ENCODE measurements at places on chromosomes 5 and 9.

DNA sequence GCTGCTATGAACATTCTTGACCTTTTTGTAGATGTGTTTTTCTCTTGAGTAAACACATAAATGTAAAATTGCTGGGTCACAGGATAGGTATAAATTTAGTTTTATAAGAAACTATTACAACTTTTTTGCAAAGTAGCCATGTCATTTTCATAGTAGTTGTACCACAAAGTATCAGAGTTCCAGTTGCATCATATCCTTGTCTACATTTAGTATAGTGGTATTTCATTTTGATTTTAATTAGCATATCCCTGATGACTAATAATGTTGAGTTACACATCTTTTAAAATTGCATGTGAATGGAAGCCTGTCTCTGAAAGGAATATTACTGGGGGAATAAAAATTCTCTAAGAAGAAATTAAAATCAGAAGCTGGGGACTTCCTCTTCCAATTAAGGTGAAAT, 85.4 kb downstream of the TMEM161B start:
- DNase-seq, result no peak

GRCh38 chr9:92723299-92723625, 41.4 kb downstream of the BICD2 start:
- no peak for DNase-seq

- DNase-seq, result no peak
Observed at GRCh38 chr5:94240596-94240992, 377.8 kb downstream of the KIAA0825 start.

DNA sequence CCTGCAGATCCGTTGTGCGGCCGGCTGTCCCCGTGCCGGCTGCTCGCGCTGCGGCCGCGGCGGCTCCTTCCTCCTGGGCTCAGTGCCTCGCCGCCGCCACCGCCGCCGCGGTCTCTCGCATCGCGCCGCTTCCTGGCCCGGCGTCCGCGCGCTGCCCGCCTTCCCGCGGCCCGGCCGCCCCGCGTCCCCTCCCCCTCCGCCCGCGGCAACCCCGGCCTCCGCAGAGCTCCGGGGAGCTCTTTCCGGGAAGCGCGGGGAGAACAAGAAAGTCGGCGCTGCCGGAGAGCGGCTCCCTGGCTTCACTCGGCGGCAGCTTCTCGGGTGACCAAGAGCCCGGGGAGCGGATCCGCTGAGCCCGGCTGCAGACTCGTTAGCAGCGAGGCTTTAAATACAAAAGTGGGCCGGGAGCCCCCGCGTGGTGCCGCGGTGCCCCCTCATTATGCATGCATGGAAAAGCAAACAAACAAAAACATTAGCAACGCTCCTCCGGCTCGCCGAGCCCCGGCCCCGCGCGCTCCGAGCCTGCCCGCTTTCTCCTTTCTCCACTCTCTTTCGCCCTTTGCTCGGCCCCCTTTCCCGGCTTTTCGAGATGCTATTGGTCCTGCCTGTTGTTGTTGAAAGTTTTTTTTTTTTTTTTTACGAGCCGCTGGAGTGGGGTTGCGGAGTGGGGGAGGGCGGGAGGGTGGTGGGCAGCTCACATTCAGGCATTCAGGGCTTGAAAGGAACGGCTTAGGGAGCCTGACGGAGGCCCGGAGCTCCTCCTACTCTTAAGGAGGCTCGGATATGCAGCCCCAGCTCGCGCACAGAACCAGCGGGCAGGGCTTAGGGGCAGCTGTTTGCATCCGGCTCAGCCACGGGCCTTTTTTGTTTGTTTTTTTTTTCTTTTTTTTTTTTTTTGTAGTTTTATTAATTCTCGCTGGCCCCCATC, at the start of gene GAS1:
TSS of gene GAS1 (minus strand) at position 361 of the 928 bp plus-strand sequence. CDS start 727 bp downstream, outside the sequence.
- DNase-seq, result peak; percentile 96

DNA sequence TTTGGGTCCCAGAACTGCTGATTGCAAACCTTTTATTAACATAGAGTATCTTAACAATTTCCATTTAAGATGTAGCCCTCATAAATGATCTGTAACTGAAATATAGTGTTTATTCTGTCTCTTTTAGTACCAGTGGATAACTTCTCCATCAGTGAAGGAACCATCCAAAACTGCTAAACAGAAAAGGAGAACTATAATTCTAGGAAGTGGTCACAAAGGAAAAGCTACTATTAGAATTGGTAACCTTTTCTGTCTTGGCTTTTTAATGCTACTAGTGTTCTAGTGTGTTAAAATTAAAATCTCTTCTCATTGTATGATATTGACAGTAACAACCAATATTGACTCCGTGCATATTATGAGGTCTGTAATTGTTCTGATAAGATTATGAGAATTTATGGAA, 12.8 kb downstream of the CEP78 start:
- DNase-seq, result no peak

DNA sequence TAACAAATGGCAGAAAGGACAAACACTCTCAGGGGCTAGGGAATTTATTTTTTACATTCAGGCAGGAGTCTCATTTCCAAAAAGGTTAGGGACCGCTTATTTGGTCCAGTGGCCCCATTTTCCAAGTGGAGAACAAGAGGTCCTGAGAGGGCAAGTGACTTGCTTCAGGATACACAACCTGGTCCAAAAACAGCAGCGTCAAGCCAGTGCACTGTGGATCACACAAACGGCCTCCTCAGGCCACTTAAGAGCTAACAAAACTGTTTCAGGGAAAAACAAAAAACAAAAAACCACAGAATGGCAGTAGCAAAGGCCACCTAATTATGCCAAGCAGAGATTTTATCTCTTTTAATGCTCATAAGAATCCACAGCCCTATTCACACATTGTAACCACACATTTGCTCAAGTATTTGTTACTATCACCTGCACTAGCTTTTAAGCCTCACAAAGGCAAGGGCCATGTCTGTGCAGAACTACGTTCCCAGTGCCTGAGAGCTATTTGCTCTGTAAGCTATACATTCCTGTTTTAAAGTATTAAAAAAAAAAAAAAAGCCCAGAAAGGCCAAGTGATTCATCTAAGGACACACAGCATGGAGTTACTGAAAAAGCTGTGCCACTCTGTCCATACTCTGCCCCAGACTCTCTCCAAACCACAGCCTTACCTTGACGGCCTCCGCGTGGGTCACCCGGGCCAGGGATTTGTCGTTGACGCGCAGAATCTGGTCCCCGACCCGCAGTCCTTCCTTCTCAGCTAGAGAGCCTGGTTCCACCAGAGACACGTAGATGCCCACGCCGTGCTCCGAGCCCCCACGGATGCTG, 1.5 kb downstream of the WHRN start:
- no peak for DNase-seq

GRCh38 chr5:28685794-28686193, 1647.4 kb upstream of the CDH9 start:
- no peak for DNase-seq

GRCh38 chr9:72384710-72385485, 19.9 kb upstream of the ZFAND5 start:
- DNase-seq, result no peak

GRCh38 chr5:88687373-88687911, 195.5 kb downstream of the MEF2C start:
- DNase-seq, result no peak

- DNase-seq, result no peak
Observed at GRCh38 chr9:30628915-30629567, 1755.4 kb upstream of the ACO1 start.

DNA sequence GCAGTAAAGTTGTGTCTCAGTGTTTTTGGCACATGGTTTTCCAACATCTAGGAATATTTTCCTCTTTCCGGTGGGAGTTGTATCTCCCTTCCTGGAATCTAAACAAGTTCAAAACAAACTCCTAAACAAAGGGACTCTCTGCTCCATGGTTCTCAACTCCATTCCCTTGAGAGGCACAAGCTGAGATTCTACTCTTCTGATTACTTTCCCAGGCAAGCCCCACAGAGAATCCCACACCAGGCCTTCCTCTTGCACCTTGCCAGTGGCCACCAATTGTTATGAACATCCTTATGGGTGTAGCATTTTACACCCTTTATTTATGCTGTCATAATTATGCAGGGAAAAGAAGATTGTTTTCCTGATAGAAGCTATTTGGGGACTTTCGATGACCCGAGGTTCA, 25.8 kb upstream of the SH3TC2 start:
- DNase-seq, result no peak

DNA sequence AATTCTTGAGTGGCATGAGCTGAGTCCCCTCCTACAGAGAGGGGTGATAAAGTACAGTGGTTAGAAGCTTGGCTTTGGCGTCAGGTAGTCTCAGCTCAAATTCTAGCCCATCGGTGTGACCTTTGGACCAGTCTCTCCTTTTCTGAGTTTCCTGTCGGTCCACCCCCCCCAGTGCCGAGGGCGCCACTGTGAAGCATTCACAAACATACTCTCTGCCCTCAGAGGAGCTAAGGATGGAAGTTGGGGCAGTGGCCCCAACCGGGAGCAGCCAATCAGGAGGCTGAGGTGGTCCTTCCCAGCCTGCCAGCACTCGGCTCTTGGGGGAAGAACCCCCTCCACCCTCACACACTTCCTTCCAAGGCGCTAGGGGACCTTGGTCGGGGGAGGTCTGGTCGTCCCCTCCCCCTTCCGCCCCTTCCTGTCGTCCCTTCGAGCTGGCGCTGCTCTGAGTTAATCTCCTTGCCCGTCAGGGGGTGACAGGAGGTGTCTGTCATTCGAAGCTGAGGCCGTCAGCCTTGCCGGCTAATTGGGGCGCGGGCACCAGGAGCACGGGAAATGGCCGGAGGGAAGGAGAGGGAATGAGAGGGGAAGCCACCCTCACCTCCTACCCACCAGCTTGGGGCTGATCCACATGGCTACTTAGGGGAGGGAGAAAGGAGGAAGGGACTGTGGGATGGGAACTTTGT, 53.0 kb downstream of the CXXC5 start:
- no peak for DNase-seq

DNA sequence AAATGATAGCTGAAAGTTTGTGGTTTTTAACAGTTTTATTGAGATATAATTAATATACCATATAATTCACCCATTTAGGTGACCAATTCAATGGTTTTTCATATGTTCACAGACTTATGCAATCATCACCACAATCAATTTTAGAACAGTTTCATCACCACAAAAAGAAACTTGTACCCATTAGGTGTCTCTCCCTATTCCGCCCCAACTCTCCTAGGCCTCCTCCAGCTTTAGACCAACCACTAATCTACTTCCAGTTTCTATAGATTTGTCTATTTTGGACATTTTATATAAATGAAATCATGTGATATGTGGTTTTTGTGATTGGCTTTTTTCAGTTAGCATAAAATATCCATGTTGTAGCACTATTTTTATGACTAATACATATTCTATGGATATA, 38.6 kb downstream of the YTHDC2 start:
- DNase-seq, result no peak

GRCh38 chr5:160470437-160471361, 49.0 kb downstream of the PTTG1 start:
- DNase-seq, result no peak

GRCh38 chr5:83586874-83587776, 115.6 kb downstream of the VCAN start:
- DNase-seq, result no peak

GRCh38 chr5:42927730-42928129, 112.4 kb downstream of the ANXA2R start:
- DNase-seq, result no peak

DNA sequence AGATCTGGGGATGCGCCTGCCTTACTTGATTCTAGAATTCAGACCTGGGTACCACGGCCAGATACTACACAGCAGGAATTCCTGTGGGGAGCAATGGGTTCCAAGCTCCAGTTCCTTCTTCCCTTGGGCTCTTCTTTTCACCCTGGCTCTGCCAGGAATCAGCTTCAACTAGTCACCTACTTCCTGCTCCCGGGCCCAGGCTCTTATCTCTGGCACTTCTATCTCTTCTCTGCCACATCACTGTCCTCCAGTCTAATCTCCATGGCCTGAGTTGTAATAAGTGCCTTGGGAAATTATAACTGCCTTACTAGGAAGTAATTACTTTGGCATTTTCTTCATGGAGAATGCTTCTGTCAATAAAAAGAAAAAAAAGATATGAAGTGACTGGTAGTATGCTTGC, 26.2 kb upstream of the SERINC5 start:
- DNase-seq, result no peak

DNA sequence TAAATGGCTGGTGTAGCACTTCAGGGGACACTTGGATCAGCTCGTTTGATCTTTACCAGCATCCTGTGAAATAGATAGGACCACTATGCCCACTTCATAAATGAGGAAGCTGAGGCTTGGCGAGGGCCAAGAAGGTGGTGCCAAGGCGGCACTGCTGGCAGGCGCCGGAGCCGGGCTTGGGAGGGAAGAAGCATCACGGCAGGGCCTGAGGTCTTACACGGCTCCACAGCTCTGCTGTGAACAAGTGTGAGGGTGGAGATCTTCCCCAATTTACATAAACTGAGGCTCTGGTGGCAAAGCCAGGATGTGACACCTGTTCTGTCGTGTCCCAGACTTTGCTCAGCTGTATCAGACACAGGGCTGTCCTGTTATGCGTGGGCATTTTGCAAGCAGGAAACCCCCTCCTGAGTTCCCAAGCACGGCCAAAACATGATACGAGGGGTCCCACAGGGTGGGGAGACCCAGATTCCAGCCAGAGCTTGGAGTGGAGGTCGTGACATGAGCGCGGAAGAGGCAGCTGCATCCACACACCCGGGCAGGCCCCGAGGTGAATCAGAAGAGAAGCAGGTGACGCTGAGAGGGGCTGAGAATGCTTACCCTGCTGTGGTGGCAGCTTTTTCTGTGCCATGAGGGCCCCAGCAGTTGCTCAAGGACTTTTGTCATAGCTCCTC, 117.5 kb upstream of the BOD1 start:
- no peak for DNase-seq

DNA sequence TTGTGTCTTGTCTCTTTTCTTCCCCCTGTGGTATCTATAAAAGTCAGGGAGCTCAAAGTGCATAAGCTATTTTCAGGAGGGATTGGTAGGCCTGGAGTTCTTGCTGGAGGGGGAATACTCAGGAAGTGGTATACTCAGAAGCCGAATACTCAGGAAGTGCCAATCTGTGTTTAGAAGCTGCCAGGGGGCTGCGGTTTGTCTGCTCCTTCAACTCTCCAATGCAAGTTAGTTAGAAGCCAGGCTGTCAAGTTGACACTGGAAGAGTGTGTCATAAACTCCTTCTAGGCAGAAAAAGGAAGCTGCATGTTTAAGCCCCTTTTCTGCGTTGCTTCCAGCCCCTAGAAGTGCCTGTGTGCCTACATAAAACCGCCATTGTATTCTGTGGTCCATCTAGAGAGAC, 366.5 kb downstream of the TAF11L14 start:
- no peak for DNase-seq

DNA sequence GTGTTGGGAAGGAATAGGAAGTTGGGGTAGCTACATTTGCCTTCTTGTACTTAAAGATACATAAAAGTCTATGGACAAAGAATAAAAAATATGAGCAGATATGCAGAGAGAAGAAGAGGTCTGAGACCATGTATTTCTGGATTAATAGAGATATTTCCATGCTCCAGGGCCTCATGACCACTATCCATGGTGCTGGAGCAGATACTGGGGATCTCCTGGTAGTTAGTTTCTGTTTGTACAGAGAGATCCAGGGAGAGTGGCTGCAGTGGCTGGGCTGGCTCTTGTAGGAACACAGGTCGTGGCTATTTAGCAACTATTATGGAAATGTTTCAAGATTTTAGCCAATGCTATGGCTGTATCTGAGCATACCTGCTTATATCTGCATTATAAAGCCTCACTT, 184.2 kb upstream of the TMEM161B start:
- no peak for DNase-seq

Data from NT2/D1 (cell line).